ENCODE measurements at places on chromosomes 2 and 18. TPM values are rescaled to one million over a fixed set of nuclear protein-coding genes. Genes with fewer than 3 reads are reported as not detected.

GULP1 gene
- total RNA-seq: not detected

DNA sequence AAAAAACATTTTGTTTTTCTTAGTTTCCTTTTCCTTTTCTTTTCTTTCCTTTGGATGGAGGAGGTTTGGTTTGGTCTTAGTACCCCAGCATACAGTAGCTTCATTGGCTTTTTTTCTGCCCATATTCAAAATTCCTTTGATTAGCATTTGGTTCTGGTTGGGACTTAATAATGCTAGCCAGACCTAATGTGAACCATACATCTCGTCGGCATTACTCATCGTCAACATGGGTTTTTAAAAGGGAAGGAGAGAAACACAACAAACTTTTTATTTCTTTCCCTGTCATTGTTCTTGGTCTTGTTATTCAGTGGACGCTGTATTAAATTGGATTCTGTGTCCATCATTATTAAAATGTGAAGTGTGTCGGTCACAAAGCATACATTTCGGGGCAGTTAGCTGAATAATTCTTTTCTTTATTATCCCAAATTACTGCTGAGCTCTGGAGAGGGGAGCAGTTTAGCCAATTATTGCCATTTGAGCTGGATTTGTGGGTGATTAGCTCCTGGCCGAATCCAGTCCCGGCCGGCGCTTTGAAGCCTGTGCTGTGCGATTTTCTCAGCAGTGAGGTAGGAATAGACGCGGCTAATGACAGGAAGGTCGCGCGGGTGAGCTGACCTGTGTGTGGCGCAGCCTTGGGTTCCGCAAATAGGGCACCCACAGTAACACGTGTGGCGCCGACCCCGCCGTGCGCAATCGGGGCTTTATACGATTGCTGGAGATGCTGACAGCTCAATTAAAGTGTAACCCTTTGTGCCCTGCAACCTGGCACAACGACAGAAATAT, 303.3 kb downstream of the GBX2 start:
- peaks cover 14% of the 10 kb centered on the region for H3K27me3 ChIP-seq
- no peak for DNase-seq
- no peak overlapping the region for H3K4me3 ChIP-seq

DNA sequence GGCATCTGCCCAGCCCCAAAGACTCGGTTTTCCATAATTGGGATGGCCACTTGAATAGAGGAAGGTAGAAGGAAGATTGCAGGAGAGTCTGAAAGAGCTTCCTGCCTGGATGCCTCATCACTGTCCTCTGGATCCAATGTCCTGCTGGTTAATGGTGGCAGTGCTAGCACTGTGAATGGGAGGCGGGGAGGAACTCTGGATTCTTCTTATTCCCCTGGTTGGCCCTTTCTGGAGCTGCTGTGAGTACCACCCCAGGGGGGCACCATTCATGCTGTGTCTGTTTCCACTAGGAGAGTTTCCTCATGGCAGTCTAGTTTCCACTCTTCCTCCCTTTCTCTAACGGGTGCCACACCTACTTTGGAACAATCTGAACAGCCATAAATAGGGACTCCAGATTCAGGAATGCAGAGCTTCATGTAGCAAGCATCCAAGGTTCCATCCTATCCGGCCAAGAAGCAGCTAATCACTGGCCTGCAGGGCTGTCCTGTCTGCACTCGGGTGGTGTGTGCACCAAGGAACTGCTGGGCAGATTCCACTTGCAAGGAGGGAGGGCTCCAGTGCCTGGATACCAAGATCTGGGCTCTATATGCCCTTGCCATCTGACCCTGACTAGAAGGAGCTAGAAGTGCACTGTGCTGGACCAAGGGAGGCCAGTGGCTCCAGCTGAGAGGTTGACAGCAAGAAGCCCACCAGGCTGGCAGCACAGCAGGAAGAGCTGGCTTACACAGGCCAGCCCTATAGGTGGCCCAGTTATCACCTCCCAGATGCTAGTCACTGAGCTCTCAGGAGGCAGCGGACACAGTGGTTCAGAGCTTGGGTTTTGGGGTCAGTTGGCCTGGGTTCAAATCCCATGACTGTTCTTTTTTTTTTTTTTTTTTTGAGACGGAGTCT, 4.6 kb upstream of the ATOH8 start:
- no peaks in the 10 kb centered on the region for H3K36me3 ChIP-seq
- H3K4me1 ChIP-seq: peaks cover 1% of the 10 kb centered on the region
- no peak overlapping the region for H3K27ac ChIP-seq
- H3K4me3 ChIP-seq: no peak overlapping the region
- H3K27me3 ChIP-seq: peaks cover 75% of the 10 kb centered on the region
- DNase-seq: no peak

DNA sequence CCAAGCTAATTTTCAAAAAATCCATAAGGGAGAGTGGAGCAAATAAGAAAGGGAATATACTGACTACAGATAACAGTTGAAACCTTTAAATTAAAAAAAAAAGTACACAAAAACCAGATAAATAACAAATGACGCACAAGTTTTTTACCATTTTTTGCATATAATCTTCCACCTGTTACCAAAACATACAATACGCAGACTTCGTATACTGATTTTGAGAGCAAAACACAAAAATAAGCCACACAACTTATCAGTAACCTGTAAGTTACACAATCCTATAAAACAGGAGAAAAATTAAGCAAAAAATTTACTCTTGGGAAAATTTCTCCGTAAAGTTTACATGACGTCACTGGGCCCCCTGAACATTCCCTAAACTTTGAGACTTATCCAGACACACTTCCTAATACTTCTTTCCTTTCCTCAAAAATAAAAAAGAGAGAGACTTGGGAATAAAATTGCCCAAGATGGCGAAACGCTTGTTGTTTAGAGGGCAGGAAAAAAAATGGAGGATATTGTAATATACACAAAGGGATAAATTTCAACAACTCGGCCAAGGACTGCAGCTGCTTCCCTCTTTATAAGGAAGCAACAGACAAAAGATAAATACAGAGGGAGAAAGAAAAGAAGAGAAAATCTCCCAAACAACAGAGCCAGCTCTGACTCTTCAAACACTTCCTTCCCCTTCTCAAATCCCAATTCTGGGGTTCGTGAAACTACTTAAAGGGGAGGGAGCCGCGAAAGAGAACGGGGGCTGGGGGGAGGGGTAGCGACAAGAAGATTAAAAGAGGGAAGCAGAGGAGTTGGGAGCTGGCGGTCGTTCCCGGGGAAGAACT, 1.6 kb downstream of the BAZ2B start:
- no peak for DNase-seq
- H3K4me1 ChIP-seq: peaks cover 8% of the 10 kb centered on the region
- H3K27ac ChIP-seq: no peak overlapping the region
- H3K27me3 ChIP-seq: peaks cover 35% of the 10 kb centered on the region

DNA sequence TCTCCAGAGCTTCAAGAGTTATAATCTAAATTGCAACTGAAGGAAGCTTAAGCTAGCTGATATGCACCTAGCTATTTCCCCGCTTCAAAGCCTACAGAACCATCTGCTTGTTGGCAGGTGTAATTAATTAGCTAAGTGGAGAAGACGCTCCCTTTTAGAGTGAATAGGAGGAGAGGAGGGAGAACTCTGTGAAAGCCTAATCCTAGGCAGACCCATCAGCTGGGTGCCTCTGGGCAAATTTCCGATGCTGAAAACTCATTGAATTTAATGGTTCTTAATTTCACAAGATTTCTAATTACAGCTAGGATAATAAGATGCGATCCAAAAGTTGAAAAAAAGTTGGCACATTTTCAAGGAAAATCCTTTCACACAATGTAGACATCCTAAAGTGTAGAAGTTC, 735.9 kb downstream of the ERBB4 start:
- no peaks in the 10 kb centered on the region for H3K4me1 ChIP-seq
- H3K4me3 ChIP-seq: no peak overlapping the region
- no peaks in the 10 kb centered on the region for H3K27me3 ChIP-seq
- no peak overlapping the region for H3K27ac ChIP-seq
- no peak for DNase-seq
- H3K36me3 ChIP-seq: no peaks in the 10 kb centered on the region

GRCh38 chr2:5203134-5203755, 488.9 kb upstream of the SOX11 start:
- H3K4me1 ChIP-seq: no peaks in the 10 kb centered on the region
- H3K36me3 ChIP-seq: no peaks in the 10 kb centered on the region
- DNase-seq: no peak
- no peak overlapping the region for H3K4me3 ChIP-seq
- H3K27me3 ChIP-seq: no peaks in the 10 kb centered on the region
- H3K27ac ChIP-seq: no peak overlapping the region

- H3K27me3 ChIP-seq: no peaks in the 10 kb centered on the region
- H3K4me3 ChIP-seq: peak overlapping the region; percentile 34
- no peak for DNase-seq
- peaks cover 30% of the 10 kb centered on the region for H3K4me1 ChIP-seq
These were observed 18.6 kb downstream of the SMAD2 start for GRCh38 chr18:47911877-47912276.
